ENCODE measurements at places on chromosomes 16 and 17.

DNA sequence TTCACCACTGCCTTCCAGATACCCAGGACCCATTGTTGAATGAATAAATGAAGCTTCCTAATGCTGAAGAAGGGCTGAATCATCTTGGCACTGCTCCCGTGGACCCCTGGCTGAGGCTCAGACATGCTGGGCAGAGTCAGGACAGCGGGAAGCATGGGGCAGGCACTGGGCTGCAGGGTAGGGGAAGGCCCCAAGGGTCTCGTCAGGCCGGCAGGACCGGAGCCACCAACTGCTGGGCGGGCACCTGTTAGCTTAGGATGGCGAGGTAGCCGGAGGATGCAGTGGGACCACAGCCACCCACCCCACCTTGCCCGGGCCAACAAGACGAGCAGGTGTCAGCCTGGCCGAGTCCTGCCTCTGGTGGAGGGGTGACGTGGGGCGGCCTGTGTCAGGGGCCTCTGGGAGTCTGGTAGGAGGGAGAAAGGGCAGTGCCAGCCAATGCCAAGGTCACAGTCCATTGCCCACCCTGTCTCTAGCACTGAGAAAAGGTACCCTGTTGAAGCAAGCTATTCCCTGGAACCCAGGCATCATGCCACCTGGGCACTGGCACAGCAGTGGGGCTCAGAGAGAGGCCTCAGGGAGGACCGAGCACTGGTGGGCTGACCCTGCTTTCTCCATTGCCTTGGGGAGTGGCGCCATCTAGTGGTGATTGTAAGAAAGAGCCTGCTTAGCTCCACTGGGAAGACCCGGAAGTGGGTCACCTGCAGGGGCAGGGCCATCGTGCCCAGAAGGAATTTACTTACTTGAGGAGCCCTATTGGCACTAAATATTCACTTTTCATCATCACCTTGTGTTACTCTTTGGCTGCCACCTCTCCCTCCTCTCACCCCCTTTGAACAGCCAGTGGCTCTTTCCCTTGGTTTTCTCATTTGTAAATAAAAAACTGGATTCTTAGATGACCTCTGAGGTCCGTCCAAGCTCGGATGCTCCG is 3.0 kb upstream of the DLX3 start:
- peak; percentile 83 for DNase-seq

- peak; percentile 13 for DNase-seq
Measured at GRCh38 chr16:1706386-1707192, 594 bp downstream of the MAPK8IP3 start.

GRCh38 chr16:24138024-24138423 is 118.1 kb upstream of the CACNG3 start:
- DNase-seq = no peak

- DNase-seq = no peak
Measured at GRCh38 chr16:89365044-89365467, 125.3 kb downstream of the ANKRD11 start.

- no peak for DNase-seq
Measured at GRCh38 chr17:61253937-61254574, 145.6 kb upstream of the TBX2 start.

DNA sequence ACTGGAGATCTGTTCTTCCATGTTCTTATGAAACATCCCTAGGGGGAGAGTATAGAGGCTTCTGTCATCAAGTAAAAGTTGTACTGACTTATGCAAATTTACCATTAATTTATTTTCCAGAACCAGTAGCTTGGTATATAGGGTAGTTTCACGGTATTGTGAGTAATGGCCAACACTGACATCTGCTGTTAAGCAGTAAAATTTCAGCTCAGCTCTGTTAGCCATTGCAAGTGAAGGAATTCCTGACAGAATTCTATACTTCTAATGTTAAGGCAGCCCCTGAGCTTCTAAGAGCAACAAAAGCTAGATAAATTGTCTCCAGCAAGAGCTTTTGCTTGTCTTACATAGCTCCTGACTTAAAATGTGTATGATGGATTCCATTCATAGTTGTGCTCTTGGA is 613.5 kb upstream of the C16orf82 start:
- no peak for DNase-seq

DNA sequence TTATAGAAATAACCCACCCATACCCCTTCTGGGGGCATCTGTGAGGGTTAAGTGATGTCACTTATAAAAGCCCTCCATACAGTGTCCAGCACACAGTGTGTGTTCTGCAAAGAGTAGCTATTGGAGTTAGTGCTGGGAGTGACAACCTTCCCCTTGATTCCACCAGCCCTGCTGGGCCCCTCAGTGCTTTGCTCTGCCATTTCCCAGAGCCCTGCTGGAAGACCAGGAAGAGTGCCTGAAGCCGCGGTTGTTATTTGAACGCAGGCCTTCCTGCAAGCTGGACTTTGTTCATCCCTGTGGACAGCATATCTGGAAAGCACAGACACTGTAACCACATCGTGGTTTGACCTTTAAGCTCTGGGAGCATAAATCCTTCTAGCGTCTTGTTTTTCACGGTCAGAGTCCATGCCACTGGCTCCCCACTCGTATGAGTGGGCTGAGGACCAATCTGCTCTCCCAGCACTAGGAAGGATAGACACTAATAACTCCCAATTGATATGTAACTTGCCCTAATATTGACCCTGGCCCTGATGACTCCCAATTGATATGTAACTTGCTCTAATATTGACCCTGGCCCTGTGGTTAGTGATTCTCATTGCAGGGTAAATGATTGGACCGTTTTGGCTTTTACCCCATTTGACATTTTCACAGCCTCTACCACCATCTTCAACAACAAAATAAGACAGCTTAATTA is 297.1 kb upstream of the MAF start:
- no peak for DNase-seq

DNA sequence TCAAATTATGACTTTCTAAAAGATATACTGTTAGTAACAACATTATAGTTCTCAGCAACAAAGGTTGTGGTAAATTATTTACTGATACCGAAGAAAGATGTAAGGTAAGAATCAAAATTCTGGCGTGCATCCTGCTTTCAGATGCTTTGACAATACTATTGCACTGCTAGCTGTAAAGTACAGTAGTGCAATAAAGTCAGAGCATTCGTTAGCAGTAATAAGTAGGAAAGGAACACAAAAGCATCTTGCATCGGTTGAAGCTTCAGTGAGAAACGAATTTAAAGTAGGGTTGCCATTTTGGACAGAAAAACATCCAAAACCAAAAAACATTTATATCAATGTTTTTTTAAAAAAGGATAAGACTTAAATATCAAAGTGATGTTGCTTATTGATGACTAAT is 4.0 kb downstream of the SKA2 start:
- DNase-seq = no peak

GRCh38 chr17:41433586-41433985 is 7.2 kb downstream of the KRT38 start:
- no peak for DNase-seq

GRCh38 chr17:72677108-72677507 is 415.4 kb downstream of the SLC39A11 start:
- no peak for DNase-seq

DNA sequence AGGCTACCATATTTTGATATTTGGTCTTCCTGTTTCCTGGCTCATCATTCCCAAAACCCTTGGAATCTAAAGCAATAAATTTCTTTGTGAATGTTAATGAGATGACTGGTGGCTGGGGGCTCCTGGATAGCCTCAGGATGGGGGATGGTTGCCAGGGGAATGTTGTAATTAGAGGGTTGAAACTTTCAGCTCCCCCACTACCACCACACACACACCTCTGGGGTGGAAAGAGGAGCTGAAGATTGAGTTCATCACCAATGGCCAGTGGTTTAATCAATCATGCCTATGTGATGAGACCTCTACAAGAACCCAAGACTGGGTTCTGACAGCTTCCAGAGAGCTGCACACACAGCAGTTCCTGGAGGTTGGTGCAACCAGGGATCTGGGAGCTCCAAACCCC is 59.1 kb downstream of the HS3ST3A1 start:
- DNase-seq = no peak
